ELR (cell line): ENCODE measurements at places on chromosomes 5 and 9.

- peak; percentile 76 for DNase-seq
These were observed 739 bp downstream of the CARD9 start for GRCh38 chr9:136372561-136373299.

GRCh38 chr5:145509336-145510136 is 325.6 kb downstream of the PRELID2 start:
- DNase-seq: peak; percentile 21

- no peak for DNase-seq
These were observed 762.6 kb upstream of the SEMA6A start for GRCh38 chr5:117337064-117337749.

- peak; percentile 55 for DNase-seq
These were observed 28.3 kb downstream of the RAI14 start for GRCh38 chr5:34684281-34684979.

DNA sequence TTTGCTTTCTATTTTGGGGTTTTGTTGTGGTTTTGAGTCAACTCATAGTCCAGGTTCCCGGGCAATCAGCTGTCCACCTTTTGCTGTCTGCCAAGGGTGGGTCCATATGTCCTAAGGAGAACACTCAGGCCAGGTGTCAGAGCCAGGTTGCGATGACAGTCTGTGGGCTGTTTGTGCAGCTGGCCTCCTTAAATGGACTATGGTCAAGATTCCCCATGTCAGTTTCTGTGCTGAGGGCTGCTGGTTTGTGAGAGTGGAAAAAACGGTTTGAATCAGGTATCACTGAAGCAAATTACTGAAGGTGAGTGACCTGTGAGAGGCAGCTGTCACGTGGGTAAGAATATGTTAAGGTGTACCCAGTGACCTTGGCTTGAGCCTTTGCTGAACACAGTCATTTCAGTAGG is 33.0 kb downstream of the SNX30 start:
- DNase-seq: no peak

DNA sequence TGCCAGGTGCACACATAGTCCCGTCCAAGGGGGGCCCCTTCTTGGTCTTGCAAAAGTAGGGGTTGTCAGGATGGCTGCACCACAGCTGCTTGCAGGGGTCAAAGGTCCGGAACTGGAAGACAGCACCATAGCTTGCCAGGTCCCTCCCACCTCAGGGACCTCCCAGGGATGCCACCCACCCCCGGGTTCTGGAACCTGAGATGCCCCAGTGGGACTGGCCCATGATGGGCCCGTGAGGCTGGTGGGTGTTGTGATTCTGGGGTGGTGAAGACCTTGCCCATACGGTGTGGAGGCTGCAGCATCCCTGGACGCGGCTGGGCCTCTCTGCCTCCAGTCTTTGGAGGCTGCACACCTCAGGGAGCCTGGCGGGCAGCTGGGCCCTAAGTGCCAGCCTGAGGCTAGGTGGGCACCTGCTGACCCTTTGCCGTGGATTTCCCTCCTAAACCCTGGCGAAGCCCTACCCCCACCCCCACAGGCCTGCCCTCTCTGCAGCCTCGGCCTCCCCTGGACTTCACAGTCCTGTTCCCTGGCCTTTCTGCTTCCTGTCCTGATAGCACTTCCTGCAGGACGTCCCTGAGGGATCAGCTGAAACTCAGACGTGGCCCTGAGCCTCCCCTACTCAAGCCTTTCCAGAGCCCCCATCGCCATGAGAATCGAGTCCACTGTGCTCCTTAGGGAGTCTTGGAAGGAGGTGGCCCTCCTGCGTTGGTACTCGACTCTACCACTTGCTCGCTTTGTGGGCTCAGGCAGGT is 92.1 kb downstream of the ZNF354C start:
- DNase-seq: no peak

DNA sequence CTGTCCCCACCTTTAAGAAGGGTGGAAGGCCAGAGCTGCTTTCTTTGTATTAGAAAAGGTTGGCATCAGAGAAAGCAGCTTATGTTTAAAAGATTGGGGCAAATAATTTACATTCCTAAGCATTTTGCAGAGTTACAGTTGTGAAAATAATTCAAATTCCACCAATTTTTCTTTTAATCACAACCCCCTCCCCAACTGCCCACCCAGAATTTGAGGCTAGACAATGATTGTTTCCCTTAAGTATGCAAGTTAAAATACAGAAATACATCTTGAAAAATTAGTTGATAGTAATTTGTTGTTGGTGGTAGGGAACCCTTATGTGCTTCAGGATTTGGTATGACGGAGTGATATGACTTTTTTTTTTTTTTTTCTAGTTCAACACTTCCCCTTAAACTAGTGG is 133.0 kb downstream of the ZSWIM6 start:
- DNase-seq: no peak

DNA sequence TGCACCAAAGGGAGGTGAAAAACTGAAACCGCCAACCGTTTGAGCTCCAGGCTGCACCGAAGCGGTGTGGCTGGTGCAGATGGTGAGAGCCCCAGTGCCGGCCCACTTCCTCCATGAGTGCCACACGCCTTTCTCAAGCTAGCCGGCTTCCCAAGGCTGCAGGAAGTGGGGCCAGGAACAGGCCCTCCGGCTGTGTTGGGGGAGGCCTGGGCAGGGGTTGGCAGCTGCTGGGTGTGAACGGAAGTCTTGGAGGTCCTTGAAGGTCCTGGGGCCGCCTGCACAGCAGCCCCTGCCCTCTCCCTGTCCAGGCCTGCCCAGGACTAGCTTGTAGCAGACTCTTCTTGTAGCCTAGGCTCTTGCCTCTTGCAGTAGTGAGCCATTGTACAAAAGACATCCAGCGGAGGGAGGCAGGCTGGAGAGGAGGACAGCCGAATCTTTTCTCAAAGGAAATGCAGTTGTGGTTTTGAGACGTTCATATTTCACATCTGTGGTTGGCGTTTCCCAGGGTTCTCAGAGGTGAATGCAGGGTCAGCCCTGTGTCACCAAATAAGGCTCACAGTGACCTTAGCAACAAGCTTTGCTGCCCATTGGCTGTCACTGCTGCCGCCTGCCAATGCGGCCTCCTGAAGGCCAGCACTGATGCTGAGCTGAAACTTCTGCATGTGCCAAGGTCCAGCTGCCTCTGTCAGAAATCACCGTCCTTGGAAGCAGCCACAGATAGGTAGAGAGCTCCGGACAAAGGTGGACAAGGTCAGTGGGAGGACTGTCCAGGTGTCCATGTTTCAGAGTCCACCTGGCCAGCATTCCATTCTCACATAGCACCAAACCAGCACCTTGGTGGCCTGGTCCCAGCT is 23.9 kb downstream of the IRF1 start:
- DNase-seq: peak; percentile 71
